ENCODE measurements at places on chromosomes 2 and 18.

- no peak for DNase-seq
These were observed 59.1 kb downstream of the C2orf76 start for GRCh38 chr2:119307419-119308140.

- no peak for DNase-seq
These were observed 187.6 kb upstream of the NRP2 start for GRCh38 chr2:205494537-205495235.

DNA sequence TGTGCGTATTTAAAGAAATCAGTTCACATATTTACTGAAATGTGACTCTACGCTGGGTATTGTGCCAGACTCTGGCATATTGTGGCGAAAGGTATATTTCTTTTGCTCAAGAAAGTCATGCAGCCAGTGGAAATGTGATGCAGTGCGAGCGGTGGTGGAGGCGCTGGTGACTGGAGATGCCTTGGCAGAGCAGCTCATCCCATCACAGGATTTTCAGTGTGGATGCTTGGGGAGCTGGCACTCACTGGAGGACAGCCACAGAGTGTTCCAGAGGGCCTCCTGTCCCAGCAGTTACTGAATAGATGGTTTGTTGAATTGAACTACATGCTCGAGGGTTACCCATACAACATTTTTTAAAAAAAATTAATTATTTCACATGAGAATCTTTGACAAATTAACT lies 117.6 kb downstream of the ZNF407 start:
- no peak for DNase-seq

GRCh38 chr2:175630280-175631244 lies 371.5 kb downstream of the LNPK start:
- no peak for DNase-seq

GRCh38 chr2:112750560-112750843 lies 13.9 kb downstream of the CKAP2L start:
- no peak for DNase-seq

- no peak for DNase-seq
These were observed 138.3 kb downstream of the CDH20 start for GRCh38 chr18:61471541-61471940.

- DNase-seq: peak; percentile 5
These were observed 402.8 kb downstream of the TXNL1 start for GRCh38 chr18:56235481-56236013.
